ENCODE measurements at places on chromosomes 3 and 15. TPM values are rescaled to one million over a fixed set of nuclear protein-coding genes. Genes with fewer than 3 reads are reported as not detected.
A peak's percentile ranks its signal among the peaks of the same experiment; 100 is the strongest.

DNA sequence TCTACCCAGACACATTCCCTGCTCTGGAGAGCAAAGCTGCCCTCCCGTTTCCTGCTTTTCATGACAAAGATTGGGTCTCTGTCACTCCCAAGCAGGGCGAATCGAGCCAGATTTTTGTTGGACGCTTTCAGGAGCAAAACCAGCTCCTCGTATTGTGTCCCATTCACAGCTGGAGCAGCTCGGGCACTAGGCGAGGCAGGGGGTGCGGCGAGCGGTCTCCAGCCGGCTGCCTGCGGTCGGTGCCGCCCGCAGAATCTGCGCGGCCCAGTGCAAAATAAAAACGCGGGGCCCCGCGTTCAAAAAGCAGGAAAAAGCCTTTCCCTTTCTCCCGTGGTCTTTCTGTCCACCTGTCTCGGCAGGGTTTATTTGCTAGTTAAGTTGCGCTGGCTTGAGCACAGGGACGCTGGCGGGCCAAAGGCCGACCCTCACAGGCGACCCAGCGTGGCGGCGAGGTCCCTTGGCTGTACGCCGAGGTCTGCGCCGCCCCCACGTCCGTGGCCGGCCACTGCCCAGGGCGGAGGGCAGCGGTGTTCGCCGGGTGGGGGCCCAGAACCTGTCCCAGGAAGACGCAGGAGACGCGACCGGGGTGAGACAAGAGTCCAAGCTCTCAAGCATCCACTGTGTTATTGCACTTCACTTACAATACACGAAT, 71.2 kb downstream of the CYP19A1 start:
- DNase-seq: no peak
- H3K4me1 ChIP-seq: peaks cover 6% of the 10 kb centered on the region
- H3K4me3 ChIP-seq: peak overlapping the region; percentile 72
- H3K36me3 ChIP-seq: no peaks in the 10 kb centered on the region
- no peaks in the 10 kb centered on the region for H3K27me3 ChIP-seq

GRCh38 chr15:76199106-76200082, 111.9 kb downstream of the ETFA start:
- no peak overlapping the region for H3K27ac ChIP-seq
- no peak overlapping the region for H3K4me3 ChIP-seq

DNA sequence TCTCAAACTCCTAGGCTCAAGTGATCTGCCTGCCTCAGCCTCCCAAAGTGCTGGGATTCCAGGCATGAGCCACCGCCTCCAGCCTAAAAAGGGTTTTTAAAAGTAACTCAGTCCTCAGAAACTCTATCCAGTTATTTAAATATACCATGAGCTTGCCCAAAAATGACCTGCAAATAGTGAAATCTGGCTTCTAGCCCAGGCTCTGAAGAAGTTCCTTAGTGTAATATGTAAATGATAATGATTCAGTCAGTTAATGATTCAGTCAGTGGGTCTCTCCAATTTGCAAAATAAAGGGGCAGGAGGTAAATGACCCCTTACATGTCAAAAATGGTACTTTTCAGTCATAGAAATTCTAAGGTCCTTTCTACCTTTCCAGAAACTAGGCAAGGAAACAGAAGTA, 28.8 kb downstream of the LRRC2 start:
- H3K4me3 ChIP-seq: no peak overlapping the region
- no peaks in the 10 kb centered on the region for H3K4me1 ChIP-seq
- H3K36me3 ChIP-seq: no peaks in the 10 kb centered on the region

DNA sequence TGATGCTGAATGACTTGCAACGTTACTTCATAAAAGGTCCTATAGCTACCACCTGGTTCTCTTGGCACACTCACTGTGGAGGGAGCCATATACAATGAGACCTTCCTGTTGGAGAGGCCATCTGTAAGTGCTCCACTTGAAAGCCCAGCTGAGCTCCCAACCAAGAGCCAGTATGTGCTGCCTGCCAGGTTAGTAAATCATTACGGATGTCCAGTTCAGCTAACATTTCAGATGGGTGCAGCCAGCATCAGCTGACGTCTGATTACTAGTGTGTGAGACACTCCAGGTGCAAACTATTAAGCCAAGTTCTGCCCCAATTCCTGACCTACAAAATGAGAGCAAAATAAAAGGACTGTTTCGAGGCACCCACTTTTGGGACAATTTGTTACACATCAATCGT, 274.4 kb upstream of the ROBO2 start:
- DNase-seq: no peak
- no peak overlapping the region for H3K4me3 ChIP-seq
- H3K27ac ChIP-seq: no peak overlapping the region

The PRSS50 gene
- not detected for total RNA-seq
